Thymus (tissue), 14 donors: ENCODE measurements at places on chromosomes 2 and 18.
A peak's percentile ranks its signal among the peaks of the same experiment; 100 is the strongest.

DNA sequence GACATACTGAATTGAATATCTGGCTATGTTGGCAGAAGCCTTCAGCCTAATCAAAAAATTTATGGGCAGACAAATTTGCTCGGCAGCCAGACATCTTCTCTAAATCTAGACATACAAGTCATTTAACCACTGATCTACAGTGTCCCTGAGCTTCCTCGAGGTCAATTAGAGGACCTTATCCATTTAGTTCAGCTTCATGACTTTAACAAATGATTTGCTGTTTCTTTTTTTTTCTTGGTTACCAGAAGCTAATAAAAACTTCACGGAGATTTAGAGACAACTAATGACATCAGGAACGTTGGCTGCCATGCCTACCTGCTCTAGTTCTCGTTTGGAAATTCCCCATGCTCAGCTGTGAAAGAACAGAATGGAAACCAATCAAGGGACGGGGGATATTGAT, 223.8 kb downstream of the BCL2 start:
- no peaks in the 10 kb centered on the region for H3K36me3 ChIP-seq
- no peak overlapping the region for H3K27ac ChIP-seq
- peaks cover 61% of the 10 kb centered on the region for H3K4me1 ChIP-seq
- DNase-seq: no peak
- H3K27me3 ChIP-seq: no peaks in the 10 kb centered on the region
- no peak overlapping the region for H3K4me3 ChIP-seq

GRCh38 chr2:223820549-223820948, 16.8 kb downstream of the AP1S3 start:
- no peaks in the 10 kb centered on the region for H3K4me1 ChIP-seq
- DNase-seq: no peak
- no peaks in the 10 kb centered on the region for H3K27me3 ChIP-seq
- no peaks in the 10 kb centered on the region for H3K36me3 ChIP-seq

- H3K27me3 ChIP-seq: no peaks in the 10 kb centered on the region
- H3K36me3 ChIP-seq: no peaks in the 10 kb centered on the region
- H3K4me3 ChIP-seq: no peak overlapping the region
- no peak overlapping the region for H3K27ac ChIP-seq
- no peaks in the 10 kb centered on the region for H3K4me1 ChIP-seq
- no peak for DNase-seq
These were observed 27.2 kb upstream of the RAPH1 start for GRCh38 chr2:203562268-203562667.

DNA sequence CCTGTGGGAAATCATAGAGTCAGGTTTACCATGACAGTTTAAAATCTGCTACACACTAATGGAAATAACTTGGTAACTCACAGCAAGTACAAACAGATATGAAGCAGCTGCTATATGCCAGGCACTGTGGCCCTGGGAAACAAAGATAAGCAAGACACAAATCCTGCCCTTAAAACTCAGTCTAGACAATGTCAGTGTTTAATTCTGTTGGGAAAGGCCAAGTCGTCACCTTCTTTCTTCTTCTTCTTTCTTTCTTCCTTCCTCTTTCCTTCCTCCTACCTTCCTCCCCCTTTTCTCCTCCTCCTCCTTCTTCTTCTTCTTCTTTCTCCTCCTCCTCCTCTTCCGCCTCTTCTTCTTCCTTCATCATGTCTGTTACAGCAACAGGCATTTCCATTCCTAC, 26.8 kb downstream of the PLEK start:
- no peak overlapping the region for H3K27ac ChIP-seq
- DNase-seq: no peak
- no peaks in the 10 kb centered on the region for H3K4me1 ChIP-seq
- H3K4me3 ChIP-seq: no peak overlapping the region
- H3K27me3 ChIP-seq: no peaks in the 10 kb centered on the region
- H3K36me3 ChIP-seq: peaks cover 2% of the 10 kb centered on the region

DNA sequence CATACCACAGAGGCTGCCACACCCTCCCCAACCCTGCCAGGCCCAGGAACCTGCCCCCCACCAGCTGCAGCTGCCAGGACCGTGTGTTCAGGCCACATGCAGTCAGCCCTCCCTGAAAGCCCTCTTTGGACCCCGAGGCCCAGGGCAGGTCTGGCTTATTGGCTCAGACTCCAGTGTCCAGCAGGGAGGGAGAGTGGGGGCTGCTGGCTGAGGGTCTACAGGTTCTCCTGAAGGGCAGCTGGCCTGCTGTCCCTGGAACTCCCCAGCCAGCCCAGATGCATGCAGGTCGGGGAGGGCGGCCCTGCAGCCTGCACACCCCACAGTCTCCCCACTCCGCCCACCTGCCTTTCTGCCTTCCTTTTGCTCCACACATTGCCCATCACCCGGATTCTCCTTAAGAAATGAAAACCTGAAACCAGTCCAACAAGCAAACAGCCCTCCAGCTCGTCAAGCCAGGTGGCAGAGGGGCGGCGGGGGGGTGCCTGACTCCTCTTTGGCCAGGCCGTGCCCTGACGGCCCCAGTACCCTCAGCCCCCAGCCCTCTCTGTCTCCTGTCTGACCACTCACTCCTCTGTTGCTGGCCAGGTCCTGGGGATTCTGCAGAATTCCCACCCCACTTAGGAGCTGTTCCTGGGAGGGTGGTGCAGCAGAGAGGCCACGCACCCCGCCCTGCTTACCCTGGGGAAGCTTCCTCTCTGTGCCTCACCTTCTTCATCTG, 18.0 kb downstream of the GPR35 start:
- no peaks in the 10 kb centered on the region for H3K4me1 ChIP-seq
- no peak overlapping the region for H3K27ac ChIP-seq
- no peak for DNase-seq
- H3K4me3 ChIP-seq: no peak overlapping the region
- no peaks in the 10 kb centered on the region for H3K36me3 ChIP-seq

DNA sequence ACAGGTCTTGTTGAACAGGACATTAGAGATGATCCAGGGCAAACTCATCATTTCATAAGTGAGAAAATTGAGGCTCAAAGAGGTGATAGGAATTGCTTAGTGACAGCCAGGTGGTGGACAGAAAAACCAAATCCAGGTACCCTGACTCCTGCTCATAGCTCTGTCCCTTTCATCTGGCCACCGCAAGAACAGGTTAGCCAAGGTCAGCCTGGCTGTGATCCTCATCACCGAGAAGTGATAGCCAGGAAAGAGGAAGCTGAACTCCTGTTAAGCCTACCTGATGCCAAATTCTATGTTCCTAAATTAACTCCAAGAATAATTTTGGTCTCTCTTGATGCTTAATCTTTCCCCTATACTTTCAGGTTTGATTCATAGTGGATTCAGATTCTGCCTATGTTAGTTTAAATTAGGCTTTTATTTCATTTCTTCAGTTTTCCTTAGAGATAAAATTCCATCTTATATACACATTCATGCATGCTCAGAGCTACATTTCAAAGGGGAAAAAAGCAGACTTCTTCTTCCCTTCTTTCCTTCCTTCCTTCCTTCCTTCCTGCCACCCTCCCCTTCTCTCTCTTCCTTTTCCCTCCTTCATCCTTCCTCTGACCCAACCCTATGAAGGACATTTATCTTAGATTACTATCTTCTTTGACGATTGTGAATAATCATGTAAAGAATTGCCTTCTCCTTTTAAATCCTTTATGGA, 17.3 kb upstream of the CRIM1 start:
- no peaks in the 10 kb centered on the region for H3K27me3 ChIP-seq
- H3K27ac ChIP-seq: no peak overlapping the region
- no peak for DNase-seq
- no peak overlapping the region for H3K4me3 ChIP-seq
- H3K36me3 ChIP-seq: no peaks in the 10 kb centered on the region

DNA sequence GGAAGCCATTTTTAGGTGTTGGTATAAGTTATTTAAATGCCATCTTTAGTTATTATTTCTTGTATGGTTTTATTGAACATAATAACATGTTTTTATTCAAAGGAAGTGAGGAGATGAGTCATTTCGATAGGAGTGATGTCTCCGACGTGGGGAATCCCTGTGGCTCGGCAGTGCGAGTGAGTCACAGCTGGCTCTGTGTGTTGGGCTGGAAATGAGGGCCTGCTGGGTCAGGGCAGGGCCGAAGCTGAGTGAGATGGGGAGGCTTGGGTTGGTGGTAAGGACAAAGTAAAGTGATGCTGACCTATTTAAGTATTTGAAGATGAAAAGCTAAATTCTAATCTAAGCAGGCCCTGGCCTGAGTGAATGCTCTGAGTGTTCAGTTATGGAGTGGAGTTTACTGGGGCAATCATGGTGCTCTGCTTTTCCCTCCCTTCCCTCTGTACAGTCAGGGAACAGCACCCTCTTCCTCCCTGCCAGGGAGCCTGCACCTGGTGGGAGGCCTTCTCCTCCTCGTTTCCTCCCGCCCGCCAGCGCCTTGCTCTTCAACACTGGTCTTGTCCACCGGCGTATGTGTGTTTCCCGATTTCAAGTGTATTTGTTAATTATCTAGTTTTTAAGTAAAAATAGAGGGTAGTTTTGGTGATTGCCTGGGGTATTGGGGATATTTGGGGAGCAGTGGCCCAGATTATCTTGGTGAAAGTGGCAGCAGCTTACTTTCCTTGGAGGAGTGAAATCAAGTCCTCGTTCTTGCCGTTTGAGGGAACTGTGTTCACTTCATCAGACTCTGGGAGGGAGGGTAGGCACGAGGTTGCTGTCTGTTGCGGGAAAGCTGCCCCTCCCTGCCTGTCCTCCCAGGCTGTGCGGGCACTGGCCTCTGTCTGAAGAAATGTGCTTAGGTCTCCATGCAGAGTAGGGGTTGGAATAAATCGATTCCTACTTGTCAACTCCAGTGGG, 157.0 kb downstream of the LDLRAD4 start:
- H3K4me3 ChIP-seq: no peak overlapping the region
- peak overlapping the region; percentile 67 for H3K27ac ChIP-seq
- no peak for DNase-seq
- H3K36me3 ChIP-seq: peaks cover 6% of the 10 kb centered on the region
- H3K27me3 ChIP-seq: no peaks in the 10 kb centered on the region

DNA sequence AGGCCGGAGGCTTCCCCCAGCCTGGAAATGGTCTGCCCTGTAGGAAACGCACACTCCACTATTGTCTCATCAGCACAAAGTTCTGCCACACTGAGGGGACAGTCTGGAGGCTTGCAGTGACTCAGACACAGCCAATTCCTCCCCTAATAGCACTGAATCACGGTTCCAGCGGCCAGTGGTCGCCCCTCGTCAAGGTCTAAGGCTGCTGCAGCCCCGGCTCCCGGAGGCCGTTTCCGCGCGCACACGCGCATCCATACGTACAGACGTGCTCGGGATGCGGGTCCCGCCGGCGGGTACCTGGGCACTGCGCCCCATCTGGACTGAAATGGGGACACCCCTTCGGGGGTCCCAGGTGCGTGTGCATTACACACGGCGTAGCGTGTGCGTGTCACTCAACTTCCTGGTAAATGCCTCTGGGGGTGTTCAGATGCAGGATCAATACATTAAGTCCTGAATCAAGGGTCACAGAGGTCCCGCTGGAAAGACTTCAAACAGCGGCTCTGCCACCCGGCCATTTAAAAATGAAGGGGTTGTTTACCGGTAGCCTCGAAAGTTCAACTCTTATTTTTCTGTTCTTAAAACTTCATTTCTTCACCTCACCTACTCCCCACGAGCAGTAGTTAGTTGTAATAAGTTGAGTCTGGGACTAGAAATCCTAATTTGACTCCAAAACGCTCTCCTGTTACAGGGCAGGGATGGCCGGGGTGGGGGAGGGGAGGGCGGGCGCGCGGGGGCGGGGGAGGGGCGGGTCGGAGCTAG, 572 bp upstream of the ZNF516 start:
- H3K27ac ChIP-seq: peak overlapping the region; percentile 74
- peaks cover 32% of the 10 kb centered on the region for H3K4me1 ChIP-seq
- H3K4me3 ChIP-seq: peak overlapping the region; percentile 76

DNA sequence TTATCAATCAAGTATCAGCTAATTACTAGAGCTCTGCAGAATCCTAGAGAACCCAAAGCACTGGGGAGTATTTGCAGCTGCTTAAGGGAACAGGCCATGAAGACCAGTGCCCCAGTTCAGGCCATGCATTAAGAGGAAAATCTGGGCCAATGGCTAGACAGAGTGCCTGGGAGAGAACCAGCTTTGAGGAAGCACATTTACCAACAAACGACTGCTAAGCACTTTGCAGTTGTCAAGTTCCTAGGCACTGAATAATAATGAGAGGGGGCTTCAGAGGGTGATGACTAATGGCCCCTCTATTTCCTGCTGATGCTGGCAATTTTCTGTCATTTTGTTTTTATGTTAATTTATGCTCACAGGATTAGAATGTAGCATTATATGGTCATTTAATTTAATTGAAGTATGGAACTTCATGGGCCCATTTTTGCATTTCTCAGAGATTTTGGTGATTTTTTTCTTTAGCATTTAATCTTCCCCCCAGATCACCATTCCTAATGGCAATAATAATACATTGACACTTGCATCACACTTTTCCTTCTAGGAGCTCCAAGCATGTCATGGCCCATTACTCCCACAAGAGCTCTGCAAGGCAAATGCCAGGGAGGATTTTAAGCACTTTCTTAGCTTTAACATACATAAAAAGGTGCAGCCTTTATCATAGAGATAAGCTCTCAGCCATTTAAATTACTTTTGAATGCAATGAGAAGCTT, 147.7 kb upstream of the SPATS2L start:
- no peak overlapping the region for H3K27ac ChIP-seq
- no peak for DNase-seq
- no peaks in the 10 kb centered on the region for H3K27me3 ChIP-seq
- H3K4me1 ChIP-seq: no peaks in the 10 kb centered on the region

GRCh38 chr2:128538396-128538795, 219.7 kb upstream of the HS6ST1 start:
- H3K27me3 ChIP-seq: no peaks in the 10 kb centered on the region
- DNase-seq: peak; percentile 40
- no peak overlapping the region for H3K4me3 ChIP-seq
- no peaks in the 10 kb centered on the region for H3K36me3 ChIP-seq
